ENCODE measurements at places on chromosomes 6 and 20.

GRCh38 chr20:33026779-33027759, 4.4 kb upstream of the BPIFB6 start:
- no peak for DNase-seq

DNA sequence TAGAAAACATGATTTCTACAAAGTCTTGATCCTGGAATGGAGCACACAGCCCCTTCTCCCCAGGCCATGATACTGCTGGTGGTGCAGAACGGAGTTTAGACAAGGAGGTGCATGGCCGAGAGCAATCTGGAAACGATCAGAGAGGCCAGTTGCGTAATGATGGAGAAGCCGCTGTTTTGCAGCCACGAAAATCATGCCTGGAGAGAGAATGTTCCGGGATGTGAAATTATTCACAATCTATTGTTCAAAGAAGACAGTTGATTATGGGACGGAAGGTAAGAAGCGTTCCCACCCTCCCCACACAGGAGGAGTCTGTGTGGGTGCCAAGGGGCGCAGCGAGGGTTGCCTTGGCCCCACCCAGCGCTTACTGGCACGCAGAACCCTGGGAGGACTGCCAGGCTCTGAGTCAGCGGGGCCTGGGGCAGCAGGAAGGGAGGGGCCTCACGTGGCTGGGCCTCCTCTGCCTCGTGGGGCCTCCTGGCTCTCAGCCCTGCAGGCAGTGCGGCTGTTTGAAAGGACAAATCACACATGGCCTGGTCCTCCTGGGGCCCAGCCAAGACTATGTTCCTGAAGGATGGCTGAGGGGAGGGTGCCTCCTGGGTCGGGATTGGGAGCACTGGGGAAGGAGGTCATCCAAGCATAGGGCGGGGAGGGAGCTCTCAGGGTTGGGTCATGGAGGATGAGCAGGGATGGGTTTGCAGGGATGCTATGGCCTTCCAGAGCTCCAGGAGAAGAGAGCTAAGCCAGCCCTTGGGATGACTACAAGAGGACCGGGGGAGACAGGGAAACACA, 8.7 kb upstream of the AP5S1 start:
- peak; percentile 95 for DNase-seq

- no peak for DNase-seq
These were observed 8.2 kb upstream of the AHCY start for GRCh38 chr20:34311118-34312023.

DNA sequence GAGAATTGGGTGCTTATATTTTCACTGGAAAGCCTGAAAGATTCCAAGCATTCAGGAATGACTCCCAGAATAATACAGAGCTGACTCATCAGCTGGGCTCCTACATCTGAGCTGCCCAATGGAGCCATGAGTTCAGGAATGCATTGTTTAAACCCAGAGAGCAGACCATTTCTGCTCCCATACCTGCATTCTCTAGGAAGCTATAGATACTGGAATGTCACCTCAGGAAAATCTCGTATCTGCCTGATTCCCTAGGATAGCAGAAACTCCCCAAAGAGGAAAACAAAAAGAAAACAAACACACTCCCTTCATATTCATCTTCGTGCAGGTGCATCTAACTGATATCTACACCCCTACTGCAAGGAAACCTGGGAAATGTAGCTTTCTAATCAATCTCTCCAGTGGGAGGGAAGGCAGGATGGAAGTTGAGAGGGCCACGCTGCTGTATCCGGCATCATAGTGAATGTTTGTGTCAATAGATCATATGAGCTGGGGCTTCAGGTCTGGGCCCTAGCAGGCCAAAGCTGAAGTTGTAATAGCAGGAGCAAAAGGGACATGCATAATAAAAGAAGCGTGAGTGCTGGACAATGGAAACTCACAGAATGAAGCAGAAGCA, 8.2 kb upstream of the SLC2A12 start:
- DNase-seq, result peak; percentile 66

DNA sequence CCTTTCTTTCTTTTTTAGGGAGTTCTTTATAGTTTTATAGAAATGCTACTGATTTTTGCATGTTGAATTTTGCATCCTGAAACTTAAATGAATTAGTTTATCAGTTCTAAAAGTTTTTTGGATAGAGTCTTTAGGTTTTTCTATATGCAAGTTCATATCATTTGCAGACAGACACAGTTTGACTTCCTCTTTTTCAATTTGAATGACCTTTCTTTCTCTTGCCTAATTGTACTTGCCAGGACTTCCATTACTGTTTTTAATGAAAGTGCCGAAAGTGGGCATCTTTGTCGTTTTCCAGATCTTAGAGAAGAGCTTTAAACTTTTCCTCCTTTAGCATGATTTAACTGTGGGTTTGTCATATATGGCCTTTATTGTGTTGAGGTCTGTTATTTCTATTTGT, 21.1 kb upstream of the EDN1 start:
- DNase-seq, result no peak

- no peak for DNase-seq
These were observed 73.8 kb downstream of the LRRC1 start for GRCh38 chr6:53868626-53869025.

- no peak for DNase-seq
These were observed 55.6 kb upstream of the PROKR2 start for GRCh38 chr20:5372371-5372770.

GRCh38 chr20:6480328-6481200, 286.9 kb upstream of the BMP2 start:
- no peak for DNase-seq

- DNase-seq, result peak; percentile 72
These were observed 176.5 kb downstream of the SLC16A10 start for GRCh38 chr6:111263837-111264236.

GRCh38 chr20:26216025-26216424, 519.4 kb upstream of the ZNF337 start:
- no peak for DNase-seq

GRCh38 chr6:15427331-15428070, 181.6 kb downstream of the JARID2 start:
- peak; percentile 47 for DNase-seq

DNA sequence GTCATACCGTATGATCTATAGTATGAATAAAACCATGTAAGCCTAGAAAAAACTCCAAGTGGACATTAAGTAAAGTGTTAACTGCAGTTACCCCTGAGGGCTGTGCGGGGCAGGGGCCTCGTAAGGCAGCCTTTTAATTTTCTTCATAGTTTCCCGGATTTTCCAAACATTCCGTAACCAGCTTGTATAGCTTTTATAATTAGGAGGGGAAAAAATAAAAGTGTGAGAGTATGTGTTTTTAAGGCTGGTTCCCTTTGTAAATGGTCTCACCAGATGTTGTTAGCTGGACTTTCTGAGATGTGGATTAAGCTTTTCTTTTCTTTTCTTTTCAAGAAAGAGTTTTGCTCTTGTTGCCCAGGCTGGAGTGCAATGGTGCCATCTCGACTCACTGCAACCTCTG, 7.0 kb downstream of the KIAA1755 start:
- DNase-seq, result no peak

- no peak for DNase-seq
These were observed 2.5 kb downstream of the PPP1R18 start for GRCh38 chr6:30683980-30684338.

GRCh38 chr20:8464368-8464767, 332.3 kb downstream of the PLCB1 start:
- DNase-seq, result peak; percentile 48

DNA sequence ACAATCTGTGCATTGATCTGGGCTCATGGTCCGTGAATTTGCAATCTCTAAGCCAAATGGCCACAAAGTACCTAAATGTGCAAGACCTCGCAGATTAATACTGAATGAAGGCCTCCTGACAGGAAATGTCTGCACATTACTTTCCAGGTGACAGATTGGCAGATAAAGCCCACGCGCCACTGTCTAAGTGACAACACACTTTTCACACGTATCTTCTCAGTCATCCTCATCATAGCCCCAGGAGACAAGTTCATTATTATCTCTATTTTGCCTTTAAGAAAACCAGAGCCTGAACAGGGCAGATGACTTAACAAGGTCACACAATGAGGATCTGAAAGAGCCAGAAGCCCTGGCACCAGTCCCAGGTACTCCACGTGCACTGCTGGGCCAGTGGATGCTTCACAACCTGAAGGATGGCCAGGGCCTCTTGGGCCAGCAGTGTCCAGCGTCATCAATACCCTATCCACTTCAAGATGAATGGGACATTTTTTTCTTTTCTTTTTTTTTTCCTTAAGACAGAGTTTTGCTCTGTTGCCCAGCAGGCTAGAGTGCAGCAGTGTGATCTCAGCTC, 266.3 kb downstream of the PTPRT start:
- no peak for DNase-seq

DNA sequence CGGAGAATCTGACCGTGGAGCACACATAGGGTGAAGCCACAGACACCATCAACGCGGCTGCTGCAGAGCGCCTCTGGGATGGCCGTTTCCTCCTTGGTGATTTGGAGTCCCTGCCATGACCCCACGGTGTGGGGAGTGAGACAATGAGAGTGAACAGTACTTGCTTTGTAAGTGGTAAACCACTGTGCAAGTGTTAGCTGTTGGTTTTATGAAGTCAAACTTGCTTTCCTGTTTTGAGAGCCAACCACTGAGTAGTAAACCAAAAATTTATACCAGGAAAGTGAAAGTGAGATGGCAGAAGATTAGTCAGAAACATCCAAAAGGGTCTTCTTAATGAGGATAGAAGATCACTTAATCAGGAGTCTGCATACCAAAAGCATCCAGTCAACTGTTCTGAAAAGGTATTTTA, 160.7 kb downstream of the FOXC1 start:
- peak; percentile 18 for DNase-seq

DNA sequence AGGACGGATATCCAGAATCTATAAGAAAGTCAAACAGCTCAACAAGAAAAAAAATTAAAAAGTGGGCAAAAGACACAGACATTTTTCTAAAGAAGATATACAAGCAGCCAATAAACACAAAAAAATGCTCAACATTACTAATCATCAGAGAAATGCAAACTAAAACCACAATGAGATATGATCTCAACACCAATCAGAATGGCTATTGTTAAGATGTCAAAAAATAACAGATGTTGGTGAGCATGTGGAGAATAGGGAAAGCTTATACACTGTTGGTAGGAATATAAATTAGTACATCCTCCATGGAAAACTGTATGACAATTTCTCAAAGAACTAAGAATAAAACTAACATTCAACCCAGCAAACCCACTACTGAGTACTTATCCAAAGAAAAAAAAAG, 23.3 kb upstream of the OSTM1 start:
- DNase-seq, result no peak

DNA sequence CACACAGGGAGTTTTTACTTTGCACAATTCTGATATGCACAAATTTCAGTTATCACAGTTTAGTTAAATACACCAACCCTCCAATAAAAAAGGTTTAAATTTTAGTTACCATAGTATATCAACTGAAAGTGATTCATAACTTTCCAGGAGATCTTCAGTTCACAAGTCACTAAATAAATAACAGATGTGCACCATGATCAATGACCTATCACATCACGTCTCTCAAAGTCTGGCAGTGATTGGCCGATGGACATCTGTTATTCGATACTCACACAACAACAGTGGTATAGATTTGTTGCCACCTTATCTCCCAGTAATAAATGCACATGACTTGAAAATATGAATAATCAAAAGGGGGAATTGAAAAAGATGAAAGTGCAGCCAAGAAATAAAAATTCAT, 66.8 kb upstream of the PTCHD4 start:
- no peak for DNase-seq

GRCh38 chr6:146367061-146367460, 176.6 kb upstream of the RAB32 start:
- DNase-seq, result no peak

DNA sequence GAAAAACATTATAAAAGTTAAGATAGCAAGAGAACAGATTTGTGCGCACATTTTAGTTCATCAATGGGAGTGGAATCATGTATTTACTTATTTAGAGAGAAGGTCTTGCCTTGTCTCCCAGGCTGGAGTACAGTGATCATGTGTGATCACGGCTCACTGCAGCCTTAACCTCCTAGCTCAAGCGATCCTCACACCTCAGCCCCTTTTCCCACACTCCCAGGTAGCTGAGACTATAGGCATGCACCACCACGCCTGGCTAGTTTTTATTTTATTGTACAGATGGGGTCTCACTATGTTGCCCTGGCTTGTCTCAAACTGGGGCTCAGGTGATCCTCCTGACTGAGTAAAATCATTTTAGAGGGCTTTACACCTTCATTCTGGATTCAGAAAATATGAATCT, 72.3 kb upstream of the ADGRF1 start:
- no peak for DNase-seq

- no peak for DNase-seq
These were observed 754.6 kb downstream of the KIF16B start for GRCh38 chr20:15818651-15819071.

- no peak for DNase-seq
These were observed 42.2 kb downstream of the ADAT2 start for GRCh38 chr6:143408151-143408786.

DNA sequence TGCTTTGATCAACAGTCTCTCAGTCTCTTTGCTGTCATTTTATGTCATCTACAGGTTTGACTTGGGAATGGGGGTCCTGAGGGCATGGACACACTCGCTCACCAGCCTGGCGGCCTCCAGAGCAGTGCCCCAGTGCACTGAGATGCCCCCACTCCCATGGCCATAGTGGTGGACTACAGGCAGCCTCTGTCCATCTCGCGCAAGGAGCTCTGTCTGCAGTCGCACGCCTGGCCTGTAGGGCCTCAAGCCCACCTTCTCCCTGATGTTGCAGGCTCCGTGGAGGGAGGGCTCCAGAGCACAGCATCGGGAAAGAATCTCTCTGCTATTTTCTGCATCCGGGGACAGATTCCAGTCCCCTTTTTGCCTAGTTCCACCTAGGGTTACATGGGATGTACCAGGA, 22.6 kb downstream of the DDO start:
- no peak for DNase-seq

DNA sequence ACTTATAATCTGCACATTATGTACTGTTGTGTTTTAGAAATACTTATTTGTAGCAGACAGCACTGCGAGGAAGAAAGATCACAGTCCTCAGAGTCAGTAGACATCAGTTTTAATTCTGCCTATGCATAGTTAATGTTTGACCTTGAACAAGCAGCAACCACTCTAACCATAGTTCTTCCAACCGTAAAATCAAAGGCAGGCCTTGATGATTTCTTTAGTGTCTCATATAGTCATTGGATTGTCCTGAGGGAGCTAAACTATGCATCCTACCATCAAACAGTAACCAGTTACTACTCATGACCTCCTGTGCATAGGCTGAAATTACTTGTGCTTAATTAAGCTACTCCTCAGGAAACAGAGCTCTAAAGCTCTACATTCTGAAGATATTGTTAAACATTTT, 294.8 kb upstream of the STXBP5 start:
- DNase-seq, result no peak

Measured in brain microvascular endothelial cell (primary cell).